Immature natural killer cell (primary cell): ENCODE measurements at places on chromosomes 4 and X.

GRCh38 chr4:109163493-109163892, 139.0 kb downstream of the COL25A1 start:
- H3K36me3 ChIP-seq = no peaks in the 10 kb centered on the region
- H3K4me1 ChIP-seq = no peaks in the 10 kb centered on the region
- H3K4me3 ChIP-seq = no peak overlapping the region
- no peak overlapping the region for H3K27ac ChIP-seq
- H3K27me3 ChIP-seq = peaks cover 3% of the 10 kb centered on the region

- peak overlapping the region; percentile 11 for H3K4me3 ChIP-seq
- H3K36me3 ChIP-seq = no peaks in the 10 kb centered on the region
- H3K4me1 ChIP-seq = peaks cover 20% of the 10 kb centered on the region
- no peak for DNase-seq
- H3K27me3 ChIP-seq = peaks cover 16% of the 10 kb centered on the region
- no peak overlapping the region for H3K27ac ChIP-seq
Measured at GRCh38 chr4:168722391-168722790, 225.5 kb downstream of the PALLD start.

DNA sequence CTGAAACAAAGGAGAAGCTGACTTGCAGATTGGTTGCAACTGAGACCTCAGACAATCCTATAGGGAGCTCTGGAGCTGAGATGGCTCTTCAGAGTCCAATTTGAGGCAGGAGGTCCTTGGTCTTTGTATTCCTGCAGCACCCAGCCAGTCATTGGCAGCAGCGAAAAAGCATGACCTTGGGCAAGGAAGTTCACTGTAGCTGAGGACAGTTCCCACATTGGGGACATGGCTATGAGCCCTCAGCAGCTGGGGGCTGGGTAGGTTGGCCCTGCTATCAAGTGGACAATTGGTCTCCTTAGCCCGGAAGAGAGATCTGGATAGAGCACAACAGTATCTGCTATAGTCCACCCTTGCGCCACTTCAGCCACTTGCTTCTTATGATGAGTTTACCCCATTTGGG, 56.9 kb upstream of the ATP6AP2 start:
- H3K27ac ChIP-seq = no peak overlapping the region
- H3K4me3 ChIP-seq = no peak overlapping the region
- DNase-seq = no peak
- peaks cover 4% of the 10 kb centered on the region for H3K27me3 ChIP-seq
- no peaks in the 10 kb centered on the region for H3K4me1 ChIP-seq

- no peaks in the 10 kb centered on the region for H3K4me1 ChIP-seq
- H3K4me3 ChIP-seq = no peak overlapping the region
- H3K36me3 ChIP-seq = no peaks in the 10 kb centered on the region
- no peak overlapping the region for H3K27ac ChIP-seq
Measured at GRCh38 chr4:85759388-85759787, 284.4 kb downstream of the ARHGAP24 start.

- H3K4me1 ChIP-seq = peaks cover 69% of the 10 kb centered on the region
- H3K36me3 ChIP-seq = no peaks in the 10 kb centered on the region
- no peak for DNase-seq
- peaks cover 7% of the 10 kb centered on the region for H3K27me3 ChIP-seq
Measured at GRCh38 chrX:13050151-13050550, 5.7 kb upstream of the FAM9C start.

GRCh38 chr4:80322716-80323115, 12.8 kb upstream of the CFAP299 start:
- no peak overlapping the region for H3K27ac ChIP-seq
- H3K36me3 ChIP-seq = no peaks in the 10 kb centered on the region
- H3K4me3 ChIP-seq = no peak overlapping the region
- H3K27me3 ChIP-seq = peaks cover 6% of the 10 kb centered on the region
- DNase-seq = no peak

GRCh38 chr4:83174844-83175414, 60.4 kb upstream of the PLAC8 start:
- no peak for DNase-seq
- H3K27me3 ChIP-seq = peaks cover 3% of the 10 kb centered on the region
- H3K36me3 ChIP-seq = no peaks in the 10 kb centered on the region
- peaks cover 15% of the 10 kb centered on the region for H3K4me1 ChIP-seq
- no peak overlapping the region for H3K4me3 ChIP-seq

GRCh38 chr4:137310166-137310565, 222.1 kb downstream of the PCDH18 start:
- no peak overlapping the region for H3K27ac ChIP-seq
- H3K4me3 ChIP-seq = no peak overlapping the region
- no peak for DNase-seq
- no peaks in the 10 kb centered on the region for H3K36me3 ChIP-seq

DNA sequence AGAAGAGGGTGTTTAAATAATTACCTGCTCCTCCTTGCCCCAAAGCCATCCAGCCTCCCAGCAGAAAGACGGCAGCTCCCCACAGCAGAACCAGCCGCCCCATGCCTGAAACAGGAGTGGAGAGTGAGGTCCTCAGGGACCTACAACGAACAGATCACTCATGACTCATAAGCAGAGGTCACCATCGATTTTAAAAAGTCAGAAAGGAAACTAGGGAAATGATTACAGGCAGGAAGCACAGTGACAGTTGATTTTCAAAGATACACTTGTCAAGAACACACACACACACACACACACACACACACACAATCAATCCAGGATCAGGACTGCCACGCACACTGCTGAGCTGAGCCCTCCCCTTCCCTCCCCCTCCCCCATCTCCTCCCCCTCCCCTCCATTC, at the start of gene CRLF2:
CRLF2 (minus strand) TSS at position 118 of the 400 bp plus-strand sequence; CDS start at position 103, 15 bp downstream.
- H3K4me3 ChIP-seq = no peak within 1 kb of the TSS
- H3K27ac ChIP-seq = no peak within 1 kb of the TSS
- DNase-seq = no peak
